Omental fat pad (tissue), 4 donors: ENCODE measurements at places on chromosomes 12 and 14. TPM values are rescaled to one million over a fixed set of nuclear protein-coding genes. Genes with fewer than 3 reads are reported as not detected.

Gene NEMP1
- 9.8 TPM for total RNA-seq

Gene METTL25
- total RNA-seq, result 12.0 TPM

Gene MEG3
- total RNA-seq, result 34.9 TPM

Gene SDS
- 2.4 TPM for total RNA-seq

Gene OR6C2
- not detected for total RNA-seq

Gene IQSEC3
- 1.3 TPM for total RNA-seq

Gene PLEKHG7
- 0.12 TPM for total RNA-seq

Gene KCNH3
- 0.63 TPM for total RNA-seq

Gene DLST
- 111 TPM for total RNA-seq

Gene MLEC
- total RNA-seq, result 84.8 TPM

Gene OR2AP1
- total RNA-seq, result not detected

DNA sequence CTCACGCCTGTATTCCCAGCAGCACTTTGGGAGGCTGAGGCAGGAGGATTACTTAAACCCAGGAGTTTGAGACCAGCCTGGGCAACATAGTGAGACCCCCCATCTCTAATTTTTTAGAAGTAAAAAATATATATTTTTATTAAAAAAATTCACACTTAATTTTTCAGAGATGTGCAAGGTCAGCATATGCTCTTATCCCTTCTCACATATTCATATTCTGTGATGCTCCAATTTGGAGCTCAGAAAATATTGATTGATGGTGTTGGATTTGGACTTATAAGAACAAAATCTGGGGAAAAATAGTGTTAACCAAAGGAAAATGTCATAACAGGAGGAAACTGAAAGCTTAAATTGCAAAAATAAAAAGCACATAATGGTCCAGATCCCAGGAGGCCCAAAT is 9.7 kb downstream of the RAN start:
- no peak for DNase-seq

GRCh38 chr12:64687816-64688215 is 71.4 kb downstream of the GNS start:
- no peak for DNase-seq

- no peak for DNase-seq
Observed at GRCh38 chr12:53093777-53094393, 3.6 kb upstream of the IGFBP6 start.

DNA sequence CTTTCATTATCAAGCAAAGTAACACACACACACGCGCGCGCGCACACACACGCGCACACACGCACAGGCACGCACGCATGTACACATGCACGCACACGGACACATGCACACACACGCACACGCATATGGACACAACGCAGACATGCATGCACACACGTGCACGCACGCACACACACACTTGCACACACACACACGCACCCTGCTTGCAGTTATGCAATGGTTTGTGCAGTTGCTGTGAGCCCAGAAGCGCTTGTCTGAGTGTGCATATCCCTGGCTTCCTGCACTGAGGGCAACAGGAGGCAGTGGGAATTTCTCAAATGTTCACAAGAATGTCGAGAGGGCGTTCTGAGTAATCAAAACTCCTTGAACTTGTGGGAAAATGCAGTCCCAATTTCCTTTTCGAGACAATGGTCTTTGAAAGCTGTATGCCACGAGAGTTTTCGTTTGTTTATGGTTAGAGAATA is 41.6 kb downstream of the NFKBIA start:
- no peak for DNase-seq

DNA sequence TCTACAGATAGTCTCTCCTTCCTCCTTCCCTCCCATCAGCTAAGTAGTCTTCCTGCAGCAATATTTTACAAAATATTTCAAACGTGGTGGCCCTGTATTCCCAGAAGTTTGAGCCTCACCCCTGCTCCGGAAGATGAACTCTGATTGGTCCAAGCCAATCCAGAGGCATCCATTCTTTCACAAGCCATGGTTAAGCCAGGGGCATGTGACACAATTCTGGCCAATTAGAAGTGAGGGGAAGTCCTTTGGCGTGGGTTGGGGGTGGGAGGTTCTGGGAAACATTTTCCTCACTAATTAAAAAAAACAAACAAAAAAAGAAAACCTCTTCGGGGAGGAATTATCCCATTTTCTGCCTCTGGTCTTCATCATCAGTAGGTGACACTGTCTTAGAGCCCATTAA is 69.4 kb upstream of the GSC start:
- no peak for DNase-seq

DNA sequence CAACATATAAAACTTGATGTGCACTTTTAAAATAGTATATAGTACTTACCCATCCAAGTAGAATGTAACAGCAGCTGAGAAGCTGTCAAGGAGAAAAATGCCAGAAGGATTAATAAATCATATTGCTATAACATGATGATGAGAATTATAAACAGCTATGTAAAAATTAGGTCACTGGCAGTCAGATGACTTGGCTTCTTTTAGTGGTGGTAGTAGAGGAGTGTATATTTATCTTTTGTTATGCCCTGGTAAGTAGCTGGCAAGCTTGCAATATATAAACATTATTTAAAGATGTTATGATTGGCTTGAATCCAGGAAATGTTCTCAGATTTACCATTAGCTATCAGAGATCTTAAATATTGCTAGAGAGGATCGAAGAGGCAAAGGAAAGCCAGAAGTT is 471.0 kb upstream of the MGAT4C start:
- DNase-seq, result no peak

- DNase-seq, result no peak
Observed at GRCh38 chr12:65045269-65045668, 75.8 kb downstream of the WIF1 start.

- no peak for DNase-seq
Observed at GRCh38 chr12:33129500-33129899, 232.9 kb upstream of the PKP2 start.

- DNase-seq, result no peak
Observed at GRCh38 chr12:110065540-110065939, 17.2 kb upstream of the C12orf76 start.

- no peak for DNase-seq
Observed at GRCh38 chr14:92122351-92122677, 545 bp downstream of the CPSF2 start.

DNA sequence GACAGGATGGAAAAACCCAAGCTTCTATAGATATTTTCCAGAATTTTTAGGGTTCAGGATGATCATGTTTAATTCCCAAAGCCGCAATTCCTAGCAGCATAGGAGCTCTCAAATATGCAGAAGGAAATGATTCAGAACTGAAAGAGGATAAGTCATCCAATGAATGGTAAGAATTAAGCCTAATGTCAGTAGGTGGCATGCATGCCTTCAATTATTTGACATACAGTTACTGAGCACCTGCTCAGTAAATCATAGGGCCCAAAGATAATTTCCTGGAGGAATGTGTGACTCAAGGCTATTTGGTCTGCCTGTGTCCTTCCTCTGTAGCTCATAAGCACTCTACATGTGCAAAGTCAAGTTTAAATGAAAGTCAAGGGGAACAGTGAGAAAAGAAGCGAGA is 116.8 kb upstream of the SLC38A4 start:
- DNase-seq, result no peak

DNA sequence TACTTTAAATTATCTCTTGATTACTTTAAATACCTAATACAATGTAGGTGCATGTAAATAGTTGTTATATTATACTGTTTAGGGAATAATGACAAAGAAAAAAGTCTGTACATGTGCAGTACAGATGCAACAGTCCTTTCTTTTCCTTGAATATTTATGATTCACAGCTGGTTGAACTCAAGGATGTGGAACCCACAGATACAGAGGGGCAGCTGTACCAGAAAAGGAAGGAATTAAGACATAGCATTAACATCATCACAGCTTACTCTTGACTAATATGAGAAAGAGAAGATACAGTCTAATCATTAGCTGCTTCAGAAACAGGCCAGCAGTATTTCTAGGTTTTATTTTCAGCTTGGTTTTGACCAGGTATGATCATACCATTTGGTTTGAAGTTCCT is 34.7 kb upstream of the AP4S1 start:
- no peak for DNase-seq

GRCh38 chr14:100165831-100166440 is 6.5 kb upstream of the DEGS2 start:
- no peak for DNase-seq

DNA sequence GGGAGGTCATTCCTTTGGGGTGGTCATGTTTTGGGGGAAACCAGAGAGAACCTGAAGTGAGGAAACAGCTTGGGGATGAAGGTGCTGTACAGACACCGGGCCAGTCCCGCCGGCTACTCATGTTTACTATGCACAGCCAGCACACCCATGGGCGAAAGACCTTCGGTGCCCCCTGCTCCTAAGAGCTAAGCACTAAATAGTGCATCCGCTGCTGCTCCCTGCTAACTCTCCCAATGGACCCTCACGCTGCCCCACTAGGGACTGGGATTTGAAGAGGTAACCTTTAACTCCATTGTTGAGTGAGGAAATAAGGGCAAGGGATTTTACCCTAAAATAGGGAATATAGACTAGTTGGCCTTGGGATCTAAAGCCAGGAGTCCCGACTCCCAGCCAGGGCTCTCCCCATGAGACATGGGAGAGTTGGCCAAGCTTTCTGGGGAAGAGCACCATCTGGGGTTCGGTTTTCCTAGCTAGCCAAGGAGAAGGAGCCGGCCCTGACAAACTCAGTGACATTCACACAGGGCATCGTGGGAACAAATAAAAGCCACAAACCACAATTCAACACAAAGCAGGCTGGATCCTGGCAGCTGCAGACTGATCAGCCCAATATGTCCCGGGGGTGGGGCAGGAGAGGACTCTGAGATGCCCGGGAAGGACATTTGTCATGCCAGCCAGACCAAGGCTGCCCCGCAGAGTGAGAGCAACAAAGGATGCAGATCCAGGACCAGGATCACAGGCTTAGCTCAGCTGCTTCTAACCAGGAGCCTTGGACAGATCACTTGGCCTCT is 91.7 kb downstream of the SINHCAF start:
- no peak for DNase-seq

DNA sequence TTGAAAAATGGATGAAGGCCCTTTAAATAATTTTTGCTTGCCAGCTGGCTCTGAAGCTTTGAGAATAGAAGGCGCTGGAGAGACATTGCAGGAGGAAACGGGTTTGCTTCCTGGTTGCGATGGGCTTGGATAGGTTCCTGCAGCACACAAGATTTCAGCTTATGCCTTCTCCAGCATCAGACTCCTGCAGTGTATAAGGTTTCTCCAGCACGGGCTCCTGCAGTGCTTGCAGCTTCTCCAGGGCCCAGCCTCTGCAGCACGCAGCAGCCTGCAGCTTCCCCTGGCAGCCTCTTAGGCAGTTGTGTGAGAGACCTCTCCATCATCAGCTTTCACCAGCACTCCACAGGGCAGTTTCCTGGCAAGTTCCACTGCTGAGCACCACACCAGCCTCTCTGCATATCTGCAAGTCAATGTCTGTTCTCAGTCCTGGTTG is 78.7 kb upstream of the ZDHHC17 start:
- no peak for DNase-seq

DNA sequence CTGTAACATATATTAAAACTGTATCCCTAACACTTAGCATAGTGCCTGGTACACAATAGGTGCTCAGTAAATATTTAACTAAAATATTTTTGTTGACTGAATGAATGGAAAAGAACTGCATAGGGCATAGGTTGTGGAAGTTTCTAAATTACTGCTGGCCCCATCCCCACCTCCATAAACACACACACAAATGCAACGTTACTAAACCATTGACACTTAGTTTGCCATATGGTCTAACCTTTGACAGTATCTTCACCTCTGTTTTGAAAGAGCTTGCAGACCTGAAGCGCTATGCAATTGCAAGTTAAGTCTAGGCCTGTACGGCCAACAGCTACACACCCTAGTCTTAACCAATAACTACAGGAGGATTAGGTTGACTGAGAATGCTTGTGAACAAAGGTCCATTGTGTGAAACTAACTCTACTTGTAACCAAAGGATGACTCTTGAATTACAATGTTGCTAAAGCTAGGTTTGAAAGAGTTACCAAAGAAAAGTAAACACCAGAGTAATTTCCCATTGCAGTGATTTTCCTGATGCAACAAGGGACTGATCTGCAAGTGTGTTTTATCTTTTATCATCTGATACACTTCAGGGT is 924 bp upstream of the MANSC1 start:
- no peak for DNase-seq

DNA sequence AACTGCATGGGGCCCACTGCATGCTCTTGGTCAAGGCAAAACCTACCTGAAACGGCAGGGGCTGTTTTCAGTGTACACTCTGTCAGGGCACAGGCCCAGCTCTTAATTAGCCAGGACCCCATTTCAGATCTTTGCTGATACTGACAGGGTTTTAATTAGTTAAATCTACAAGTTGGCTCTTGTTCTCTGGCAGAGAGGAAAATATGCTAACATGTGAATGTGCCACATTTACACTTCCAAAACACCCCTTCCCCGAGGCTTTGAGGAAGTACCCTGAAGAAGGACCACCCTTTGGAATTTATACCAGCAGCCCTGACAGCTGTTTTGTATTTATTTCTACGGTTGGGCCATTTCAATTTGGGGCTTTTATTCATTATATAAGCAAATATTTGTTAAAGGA is 66.3 kb downstream of the OTX2 start:
- DNase-seq, result no peak

GRCh38 chr14:101232340-101233020 is 328.8 kb upstream of the DIO3 start:
- DNase-seq, result peak; percentile 19
